ENCODE measurements at places on chromosomes 1 and 21.

GRCh38 chr1:229553621-229554130, 4.8 kb downstream of the ABCB10 start:
- no peak for DNase-seq

GRCh38 chr1:12087797-12088314, 24.8 kb downstream of the TNFRSF8 start:
- DNase-seq: no peak

DNA sequence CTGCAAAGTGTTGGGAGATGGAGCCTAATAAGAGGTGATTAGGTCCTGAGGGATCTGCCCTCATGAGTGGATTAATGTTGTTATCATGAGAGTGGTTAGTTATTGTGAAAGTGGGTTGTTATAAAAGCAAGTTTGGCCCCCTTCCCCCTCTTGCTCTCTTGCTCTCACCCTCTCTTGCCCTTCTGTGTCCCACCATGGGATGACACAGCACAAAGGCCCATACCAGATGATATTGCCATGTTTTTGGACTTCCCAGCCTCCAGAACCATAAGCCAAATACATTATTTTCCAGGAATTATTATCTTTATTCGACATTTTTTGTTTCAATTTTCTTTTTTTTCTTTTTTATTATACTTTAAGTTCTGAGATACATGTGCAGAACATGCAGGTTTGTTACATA, 41.4 kb upstream of the IGSF5 start:
- no peak for DNase-seq

DNA sequence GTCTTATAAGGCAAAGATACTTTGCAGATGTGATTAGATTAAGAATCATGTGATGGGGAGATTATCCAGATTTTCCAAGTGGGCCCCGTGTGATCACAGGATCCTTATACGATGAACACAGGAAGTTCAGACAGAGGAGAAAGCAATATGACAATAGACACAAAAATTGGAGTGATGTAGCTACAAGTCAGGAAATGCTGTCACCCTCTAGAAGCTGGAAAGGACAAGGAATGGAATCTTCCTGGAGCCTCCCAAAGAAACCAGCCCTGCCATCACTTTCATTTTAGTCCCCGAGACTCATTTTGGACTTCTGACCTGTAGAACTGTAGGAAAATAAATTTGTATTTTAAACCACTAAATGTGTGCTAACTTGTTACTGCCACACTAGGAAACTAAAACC, 61.9 kb upstream of the C1orf21 start:
- no peak for DNase-seq
